ENCODE measurements at places on chromosomes 7 and 10. TPM values are rescaled to one million over a fixed set of nuclear protein-coding genes. Genes with fewer than 3 reads are reported as not detected.

DNA sequence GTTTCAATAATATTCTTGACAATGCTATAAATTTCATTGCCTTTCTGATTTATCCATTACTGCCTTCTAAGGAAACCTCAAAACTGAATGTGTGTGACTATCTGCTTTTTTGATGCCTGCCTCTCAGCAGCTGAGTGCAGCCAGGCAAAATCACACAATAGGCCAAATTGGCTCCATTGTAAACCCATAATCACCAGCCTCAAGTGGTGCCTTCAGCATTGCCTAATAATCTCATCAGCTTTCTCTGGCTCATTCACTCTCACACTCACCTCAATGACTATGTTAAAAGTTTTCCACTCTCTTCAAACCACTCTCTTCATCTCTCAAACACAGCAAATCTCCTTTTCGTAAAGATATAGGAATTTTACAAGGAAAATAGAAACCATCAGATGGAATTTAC lies 182.5 kb upstream of the COL1A2 start:
- no peak for DNase-seq

The HYAL4 gene
- not detected for total RNA-seq

The KIAA1549 gene
- total RNA-seq, result 3.5 TPM

GRCh38 chr7:91128683-91129348 lies 135.4 kb upstream of the FZD1 start:
- no peak for DNase-seq

The WASL gene
- total RNA-seq, result 126 TPM

DNA sequence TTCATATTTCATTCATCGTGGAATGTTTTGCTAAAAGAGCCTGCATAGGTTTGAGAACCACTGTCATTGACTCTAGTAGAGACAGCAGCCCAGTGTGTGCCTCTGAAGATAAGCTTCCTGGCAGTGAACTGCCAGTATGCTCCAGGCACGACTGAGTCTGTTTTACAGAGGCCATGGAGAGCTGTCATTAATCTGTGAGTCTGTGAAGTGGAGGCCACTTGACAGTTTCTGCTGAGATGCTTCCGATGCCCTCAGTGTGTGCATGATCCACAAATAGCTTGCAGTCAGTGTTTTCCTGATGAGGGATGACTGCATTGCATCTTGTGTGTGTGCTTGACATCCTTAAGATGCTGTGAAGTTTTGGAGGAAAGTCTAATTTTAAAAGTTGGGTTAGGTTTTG lies 162.2 kb downstream of the PFKFB3 start:
- no peak for DNase-seq

The AKR1D1 gene
- total RNA-seq, result not detected

The KCP gene
- 0.64 TPM for total RNA-seq

DNA sequence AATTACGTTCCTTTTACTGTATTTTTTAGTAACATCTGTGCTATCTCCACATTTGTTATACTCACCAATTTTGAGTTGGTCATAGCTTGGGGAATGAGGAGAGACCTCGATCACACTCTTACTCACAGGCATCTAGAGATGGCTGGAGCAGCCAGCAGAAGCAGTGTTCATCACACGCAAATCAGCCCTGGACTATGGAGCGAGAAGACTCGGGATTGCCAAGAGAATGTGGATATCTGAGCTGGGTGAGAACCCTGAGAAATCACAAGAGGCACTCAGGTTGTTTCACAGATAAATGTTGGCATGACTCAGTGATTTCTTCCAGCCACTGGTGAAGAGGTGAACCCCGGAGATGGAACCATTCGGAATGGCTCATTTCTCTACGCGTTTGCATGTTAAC lies 820.1 kb upstream of the IGFBP3 start:
- no peak for DNase-seq

GRCh38 chr10:50629495-50630122 lies 5.9 kb upstream of the SGMS1 start:
- DNase-seq, result no peak

The CLRN3 gene
- 110 TPM for total RNA-seq

Data from colonic mucosa (tissue), 4 donors.